ENCODE measurements at places on chromosomes 11 and 22.

- DNase-seq = no peak
These were observed 57.4 kb upstream of the NUP160 start for GRCh38 chr11:47905358-47906059.

DNA sequence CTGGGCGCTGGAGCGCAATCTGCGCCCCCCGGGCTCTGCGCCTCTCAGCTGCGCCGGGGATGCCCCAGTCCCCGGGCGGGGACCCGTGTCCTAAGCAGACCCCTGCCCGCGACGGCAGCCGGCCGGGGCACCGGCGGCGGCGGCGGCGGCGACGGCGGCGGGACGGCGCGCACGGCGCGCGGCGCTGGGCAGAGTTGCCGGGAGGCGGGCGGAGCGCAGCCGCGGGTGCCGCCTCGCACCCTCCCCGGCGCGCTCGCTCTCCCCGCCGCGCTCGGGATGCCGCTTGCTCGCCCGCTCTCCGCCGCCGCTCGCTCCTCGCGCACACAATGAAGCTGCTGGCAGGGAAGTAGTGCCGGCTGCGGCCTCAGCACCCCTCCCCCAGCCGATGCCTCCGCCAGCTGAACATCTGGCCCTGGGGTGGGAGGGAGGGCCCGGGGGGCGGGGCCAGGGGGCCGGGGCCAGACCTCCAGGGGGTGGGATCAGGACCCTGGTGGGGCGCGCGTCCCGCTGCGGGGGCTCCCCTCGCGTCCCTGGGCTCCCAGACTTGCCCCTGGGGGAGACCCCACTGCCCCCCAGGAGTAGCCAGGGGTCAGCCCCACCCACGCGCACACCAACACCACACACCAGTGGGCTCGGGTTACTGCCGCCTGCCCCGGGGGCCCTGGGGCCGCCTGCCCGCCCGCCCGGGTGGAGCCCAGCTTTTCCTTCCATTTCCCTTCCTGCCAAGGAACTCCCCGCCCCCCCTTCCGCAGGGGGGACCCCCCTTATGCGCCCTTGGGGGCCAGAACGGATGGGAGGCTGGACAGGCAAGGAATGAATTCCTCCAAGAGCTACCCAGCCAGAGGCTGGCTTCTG, at the start of gene RCOR2:
Gene RCOR2, minus strand, starts transcription at position 328 of the 855 bp plus-strand sequence. CDS start 708 bp downstream, outside the sequence.
- DNase-seq = peak; percentile 35

DNA sequence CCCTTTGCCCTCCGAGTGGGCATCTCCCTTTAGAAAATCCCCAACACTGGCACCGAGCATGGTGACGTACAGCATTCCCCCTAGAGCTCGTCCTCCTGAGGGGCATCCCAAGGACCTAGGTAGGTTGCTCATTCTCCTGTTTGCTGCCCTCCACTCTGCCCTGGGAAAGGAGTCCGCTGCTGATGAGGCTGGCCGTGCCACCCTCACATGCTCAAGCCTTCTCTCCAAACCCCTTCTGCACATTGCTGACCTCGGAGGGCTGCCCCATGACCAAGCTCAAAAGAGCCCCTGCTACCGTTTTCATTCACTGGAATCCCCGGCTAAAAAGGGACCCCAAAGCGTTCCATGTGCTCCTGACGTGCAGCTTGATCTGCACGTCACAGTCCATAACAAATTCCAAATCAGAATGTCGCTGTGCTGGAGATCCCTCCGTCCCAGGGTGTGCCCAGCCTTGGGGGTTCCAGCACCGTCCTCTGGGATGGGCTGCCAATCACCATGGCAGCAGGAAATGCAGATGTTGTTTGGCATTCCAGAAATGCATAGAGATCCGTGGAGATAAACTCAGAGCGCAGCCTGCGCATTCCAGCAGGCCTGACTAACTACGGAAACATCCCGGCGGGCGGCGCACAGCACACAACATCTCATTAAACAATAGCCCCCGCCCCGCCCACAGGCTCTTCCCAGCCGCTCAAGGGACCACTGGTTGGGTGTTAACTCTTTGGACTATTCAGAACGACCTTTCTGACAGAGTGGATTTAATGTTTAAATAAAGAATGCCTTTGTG, 26.3 kb upstream of the GNB1L start:
- peak; percentile 92 for DNase-seq

GRCh38 chr11:120063686-120064340, 74.1 kb downstream of the TRIM29 start:
- no peak for DNase-seq

DNA sequence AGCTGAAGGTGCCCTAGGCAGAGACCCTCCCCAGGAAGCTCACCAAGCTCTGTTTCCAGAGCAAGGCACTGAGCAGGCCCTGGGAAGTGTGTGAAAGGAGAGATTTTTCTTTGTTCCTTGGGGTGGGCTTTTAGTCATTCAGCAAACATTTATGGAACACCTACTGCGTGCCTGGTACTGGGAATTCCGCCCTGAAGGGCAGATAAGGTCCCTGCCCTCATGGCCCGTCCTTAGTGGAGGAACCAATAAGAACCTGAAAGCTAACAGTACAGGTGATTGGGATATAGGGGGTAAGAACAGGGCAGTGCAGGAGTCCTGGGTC, 3.9 kb downstream of the TMEM134 start:
- no peak for DNase-seq

DNA sequence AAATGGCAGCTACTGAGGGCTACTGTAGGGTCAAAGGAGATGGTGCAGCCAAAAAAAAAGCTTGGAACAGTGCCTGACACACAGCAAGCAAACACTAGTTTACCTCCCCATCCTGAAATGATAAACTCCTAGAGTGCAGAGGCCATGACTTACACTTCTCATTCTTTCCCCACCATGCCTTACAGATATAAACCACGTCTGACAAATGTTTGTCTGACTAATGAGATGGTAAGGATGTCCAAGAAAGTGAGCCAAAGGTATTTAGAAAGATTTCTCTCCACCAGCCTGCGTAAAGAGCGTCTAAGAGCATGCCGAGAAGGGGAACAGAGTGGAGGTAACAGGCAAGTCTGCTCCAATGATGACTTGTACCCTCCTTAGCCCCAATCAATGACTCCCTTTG, 99.0 kb downstream of the LARGE1 start:
- DNase-seq = no peak

- DNase-seq = no peak
These were observed 268.3 kb downstream of the MN1 start for GRCh38 chr22:27533105-27533745.

GRCh38 chr11:75105462-75105925, 8.8 kb upstream of the OR2AT4 start:
- no peak for DNase-seq

- peak; percentile 71 for DNase-seq
These were observed 30.4 kb upstream of the MICAL2 start for GRCh38 chr11:12079726-12080556.

- no peak for DNase-seq
These were observed 92.3 kb downstream of the BLID start for GRCh38 chr11:122023614-122024250.

DNA sequence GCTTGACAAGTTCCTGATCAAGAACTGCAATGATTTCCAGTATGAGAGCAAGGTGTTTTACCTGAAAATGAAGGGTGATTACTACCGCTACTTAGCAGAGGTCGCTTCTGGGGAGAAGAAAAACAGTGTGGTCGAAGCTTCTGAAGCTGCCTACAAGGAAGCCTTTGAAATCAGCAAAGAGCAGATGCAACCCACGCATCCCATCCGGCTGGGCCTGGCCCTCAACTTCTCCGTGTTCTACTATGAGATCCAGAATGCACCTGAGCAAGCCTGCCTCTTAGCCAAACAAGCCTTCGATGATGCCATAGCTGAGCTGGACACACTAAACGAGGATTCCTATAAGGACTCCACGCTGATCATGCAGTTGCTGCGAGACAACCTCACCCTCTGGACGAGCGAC, 12.0 kb downstream of the YWHAH start:
- DNase-seq = no peak

- DNase-seq = no peak
These were observed 240.0 kb downstream of the NXPE2 start for GRCh38 chr11:114918286-114918685.

GRCh38 chr22:38244106-38244505, 28.7 kb downstream of the TMEM184B start:
- DNase-seq = no peak

DNA sequence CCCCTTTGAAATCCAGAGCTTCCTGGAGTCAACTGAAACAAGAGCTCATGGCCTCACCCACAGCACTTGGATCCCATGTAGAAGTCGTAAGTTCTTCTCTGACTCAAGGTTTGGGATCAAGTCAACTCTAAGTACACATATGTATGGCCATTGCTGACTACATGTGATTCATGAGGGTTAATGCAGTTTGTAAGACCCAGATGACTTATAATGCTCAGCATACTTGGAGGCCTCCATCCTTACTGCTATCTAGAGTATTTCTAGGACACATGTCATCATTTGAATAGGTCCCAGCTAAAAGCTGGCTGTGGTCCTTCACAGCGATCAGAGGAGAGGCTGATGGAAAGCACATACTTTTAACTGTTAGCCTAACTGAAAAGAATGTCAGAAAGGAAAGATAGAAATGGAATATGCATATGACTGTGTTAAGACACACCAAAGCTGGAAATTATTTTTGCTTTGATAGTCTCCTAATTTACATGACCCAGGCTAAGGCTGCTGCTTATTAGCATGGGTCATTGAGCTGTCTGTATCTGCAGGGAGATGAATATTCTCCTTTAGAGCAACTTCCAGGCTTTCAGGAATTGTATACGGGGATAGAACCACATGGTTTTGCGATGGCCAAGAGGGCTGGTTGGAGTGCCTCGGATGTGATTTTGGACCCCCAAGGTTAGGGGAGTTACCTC, 76.3 kb downstream of the NTM start:
- no peak for DNase-seq

GRCh38 chr22:22408731-22409696, 99.5 kb downstream of the ZNF280B start:
- no peak for DNase-seq
